WERI-Rb-1 (cell line): ENCODE measurements at places on chromosomes 11 and 22.

DNA sequence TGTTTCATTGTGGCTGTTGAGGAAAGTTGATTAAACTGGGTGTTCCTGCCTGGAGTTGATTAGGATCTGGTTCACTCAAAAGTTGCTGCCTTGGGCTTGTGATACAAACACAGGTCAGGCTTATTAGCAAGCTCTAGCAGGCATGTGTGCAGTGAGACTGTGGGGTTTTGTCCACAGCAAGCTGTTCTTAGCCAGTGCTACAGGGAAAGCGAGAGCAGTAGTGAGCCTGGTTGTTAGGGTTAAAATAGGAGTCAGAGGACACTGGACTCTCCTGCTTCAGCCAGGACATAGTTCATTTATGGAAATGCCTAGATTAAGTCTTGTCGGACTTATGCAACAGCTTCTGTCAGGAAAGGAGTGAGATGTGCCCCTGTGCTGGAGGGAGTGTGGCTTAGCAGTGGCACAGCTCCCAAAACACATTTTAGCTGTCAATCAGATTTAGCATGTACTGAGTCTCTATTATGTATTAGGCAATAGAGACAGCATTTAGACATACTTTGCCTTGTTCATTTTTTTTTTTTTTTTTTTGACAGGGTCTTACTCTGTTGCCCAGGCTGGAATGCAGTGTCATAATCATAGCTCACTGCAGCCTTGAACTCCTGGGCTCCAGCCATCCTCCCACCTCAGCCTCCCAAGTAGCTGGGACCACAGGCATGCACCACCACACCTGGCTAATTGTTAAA, 8.7 kb downstream of the SNRPD3 start:
- DNase-seq: no peak

GRCh38 chr11:12494699-12495098, 117.3 kb downstream of the PARVA start:
- DNase-seq: no peak

DNA sequence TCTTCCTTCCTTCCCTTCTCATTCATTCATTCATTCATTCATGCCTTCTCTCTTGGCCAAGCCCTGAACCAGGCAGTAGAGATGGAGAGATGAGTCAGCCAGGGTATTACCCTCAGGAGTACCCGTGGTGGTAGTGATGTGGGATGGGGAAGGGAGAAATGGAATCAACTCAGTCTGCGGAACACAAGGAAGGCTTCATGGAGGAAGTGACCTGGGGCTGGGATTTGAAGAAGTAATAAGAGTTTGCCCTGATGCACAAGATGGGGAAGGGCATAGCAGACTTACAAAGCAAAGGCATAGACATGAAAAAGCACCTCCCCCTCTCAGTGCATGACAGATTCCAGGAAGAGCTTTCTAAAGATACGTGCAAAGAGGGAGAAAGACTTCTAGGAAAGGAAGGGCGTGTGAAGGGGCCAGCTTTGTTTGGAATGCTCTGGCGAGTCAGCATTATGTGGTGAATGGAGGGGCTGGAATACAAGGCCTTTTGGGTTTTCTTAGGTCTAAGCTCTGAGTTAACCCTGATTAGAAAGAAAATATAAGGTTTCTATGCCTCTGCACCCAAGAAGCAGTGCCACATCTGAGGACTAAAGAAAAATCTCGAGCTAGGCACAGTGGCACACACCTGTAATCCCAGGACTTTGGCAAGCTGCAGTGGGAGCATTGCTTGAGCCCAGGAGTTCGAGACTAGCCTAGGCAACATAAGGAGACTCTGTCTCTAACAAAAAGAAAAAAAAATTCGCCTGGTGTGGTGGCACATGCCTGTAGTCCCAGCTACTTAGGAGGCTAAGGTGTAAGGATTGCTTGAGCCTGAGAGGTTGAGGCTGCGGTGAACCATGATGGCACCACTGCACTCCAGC, 36.4 kb upstream of the ACER3 start:
- no peak for DNase-seq

DNA sequence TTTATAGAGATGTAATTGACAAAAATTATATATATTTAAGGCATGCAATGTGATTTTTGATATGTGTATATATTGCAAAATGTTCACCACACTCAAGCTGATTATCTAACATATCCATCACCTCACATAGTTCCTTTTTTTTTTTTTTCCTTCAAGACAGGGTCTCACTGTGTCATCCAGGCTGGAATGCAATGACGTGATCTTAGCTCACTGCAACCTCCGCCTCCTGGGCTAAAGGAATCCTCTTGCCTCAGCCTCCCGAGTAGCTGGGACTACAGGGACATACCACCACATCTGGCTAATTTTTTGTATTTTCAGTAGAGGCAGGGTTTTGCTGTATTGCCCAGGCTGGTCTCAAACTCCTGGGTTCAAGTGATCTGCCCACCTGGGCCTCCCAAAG, 65.1 kb upstream of the SLC35C1 start:
- no peak for DNase-seq

DNA sequence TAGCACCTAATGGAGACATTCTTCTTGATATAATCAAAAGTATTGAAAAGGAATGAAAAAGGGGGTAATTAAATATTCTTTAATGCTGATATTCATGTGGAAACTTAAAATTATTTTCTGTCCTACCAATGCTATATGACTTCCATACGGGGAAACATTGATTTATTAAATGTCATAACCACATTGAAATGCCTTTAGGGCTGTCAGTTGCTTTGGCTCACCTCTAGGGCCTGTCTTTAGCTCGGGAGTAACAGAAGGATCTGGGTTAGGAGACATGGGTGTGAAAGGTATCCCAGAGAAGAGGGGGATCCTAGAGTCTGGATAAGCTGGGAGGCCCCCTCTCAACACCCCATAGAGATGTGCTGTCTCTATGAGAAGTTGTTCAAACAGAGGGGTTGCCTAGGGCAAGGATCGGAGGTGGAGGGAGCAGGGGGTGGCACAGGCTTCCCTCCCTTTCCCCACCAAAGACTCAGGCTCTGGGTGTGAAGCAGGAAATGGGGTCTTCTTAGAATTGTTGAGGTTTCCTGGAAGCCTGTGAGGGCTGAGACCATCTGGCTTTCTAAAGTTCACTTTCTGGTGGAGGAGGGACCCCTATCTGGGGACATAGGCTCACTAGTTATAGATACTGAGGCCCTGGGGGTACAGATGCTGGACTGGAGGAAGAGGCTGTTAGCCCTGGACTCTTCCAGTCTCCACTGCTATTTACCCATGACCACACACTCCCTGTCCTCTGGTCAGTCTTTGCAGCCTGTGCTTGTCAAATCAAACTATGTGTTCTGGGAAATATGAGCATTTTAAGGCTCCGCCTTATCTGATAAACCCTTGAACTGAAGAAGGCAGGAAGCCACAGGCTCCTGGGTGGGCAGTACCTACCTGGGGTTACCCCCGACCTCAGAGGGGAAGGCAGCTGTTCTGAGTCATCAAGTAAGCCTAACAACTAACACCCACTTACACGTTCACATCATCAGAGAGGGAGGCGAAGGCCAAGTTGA, 55.8 kb upstream of the RRAS2 start:
- no peak for DNase-seq

DNA sequence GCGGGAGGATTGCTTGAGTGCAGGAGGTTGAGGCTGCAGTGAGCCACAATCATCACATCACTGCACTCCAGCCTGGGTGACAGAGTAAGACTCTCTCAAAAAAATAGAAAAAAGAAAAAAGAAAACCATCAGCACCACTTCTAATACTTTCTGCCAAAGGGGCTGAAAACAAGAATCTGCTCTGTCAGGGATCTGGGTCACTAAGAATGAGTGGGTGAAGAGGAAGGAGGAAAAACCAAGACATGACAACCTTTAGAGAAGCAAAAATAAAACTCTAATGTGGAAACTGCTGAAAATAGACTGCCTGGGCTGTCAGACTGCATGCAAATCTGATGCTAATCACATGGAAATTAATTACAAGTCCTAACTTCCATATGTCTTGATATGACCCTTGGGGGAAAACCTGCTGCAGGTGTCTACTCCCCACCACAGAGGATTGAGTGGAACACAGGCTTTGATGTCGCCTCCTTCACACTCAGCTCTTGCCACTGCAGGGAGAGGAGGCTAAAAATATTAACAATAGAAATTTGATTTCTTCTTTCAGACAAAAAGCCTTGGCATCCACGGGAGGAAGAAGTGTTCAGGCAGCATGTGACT, 62.5 kb upstream of the CRTAM start:
- DNase-seq: no peak

DNA sequence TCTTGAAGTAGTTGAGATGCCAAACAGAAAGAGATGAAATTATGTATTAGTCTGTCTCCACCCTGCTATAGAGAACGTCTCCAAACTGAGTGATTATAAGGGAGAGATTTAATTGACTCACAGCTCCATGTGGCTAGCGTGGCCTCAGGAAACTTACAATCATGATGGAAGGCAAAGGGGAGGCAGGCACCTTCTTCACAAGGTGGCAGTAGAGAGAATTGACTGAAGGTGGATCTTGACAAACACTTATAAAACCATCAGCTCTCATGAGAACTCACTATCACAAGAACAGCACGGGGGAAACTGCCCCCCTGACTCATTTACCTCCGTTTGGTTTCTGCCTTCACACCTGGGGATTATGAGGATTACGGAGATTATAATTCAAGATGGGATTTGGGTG, 794.0 kb downstream of the CNTN5 start:
- no peak for DNase-seq

- DNase-seq: no peak
Measured at GRCh38 chr22:32622004-32622743, 147.6 kb downstream of the FBXO7 start.

DNA sequence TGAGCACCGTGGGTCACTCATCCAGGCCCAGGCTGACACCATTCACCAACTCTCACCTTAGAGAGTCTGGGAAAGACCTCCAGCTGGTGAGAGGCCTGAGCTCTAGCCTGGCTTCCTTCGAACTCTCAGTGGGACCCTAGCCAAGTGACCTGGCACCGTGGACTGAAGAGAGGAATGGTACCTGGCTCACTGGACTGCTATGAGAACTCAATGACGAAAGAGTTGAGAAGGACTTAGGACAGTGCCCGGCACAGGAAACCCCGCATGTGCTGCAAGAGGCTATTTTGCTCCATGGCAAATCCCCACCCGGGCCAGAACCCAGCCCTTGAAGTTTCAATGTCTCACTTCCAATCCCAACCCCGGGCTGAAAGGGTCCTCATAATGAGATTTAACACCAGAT, 605 bp upstream of the RAPSN start:
- no peak for DNase-seq

GRCh38 chr11:120030411-120030810, 107.5 kb downstream of the TRIM29 start:
- no peak for DNase-seq
